ENCODE measurements at places on chromosomes 2 and 18.

- DNase-seq = no peak
Observed at GRCh38 chr2:126877861-126878565, 20.7 kb upstream of the TEX51 start.

DNA sequence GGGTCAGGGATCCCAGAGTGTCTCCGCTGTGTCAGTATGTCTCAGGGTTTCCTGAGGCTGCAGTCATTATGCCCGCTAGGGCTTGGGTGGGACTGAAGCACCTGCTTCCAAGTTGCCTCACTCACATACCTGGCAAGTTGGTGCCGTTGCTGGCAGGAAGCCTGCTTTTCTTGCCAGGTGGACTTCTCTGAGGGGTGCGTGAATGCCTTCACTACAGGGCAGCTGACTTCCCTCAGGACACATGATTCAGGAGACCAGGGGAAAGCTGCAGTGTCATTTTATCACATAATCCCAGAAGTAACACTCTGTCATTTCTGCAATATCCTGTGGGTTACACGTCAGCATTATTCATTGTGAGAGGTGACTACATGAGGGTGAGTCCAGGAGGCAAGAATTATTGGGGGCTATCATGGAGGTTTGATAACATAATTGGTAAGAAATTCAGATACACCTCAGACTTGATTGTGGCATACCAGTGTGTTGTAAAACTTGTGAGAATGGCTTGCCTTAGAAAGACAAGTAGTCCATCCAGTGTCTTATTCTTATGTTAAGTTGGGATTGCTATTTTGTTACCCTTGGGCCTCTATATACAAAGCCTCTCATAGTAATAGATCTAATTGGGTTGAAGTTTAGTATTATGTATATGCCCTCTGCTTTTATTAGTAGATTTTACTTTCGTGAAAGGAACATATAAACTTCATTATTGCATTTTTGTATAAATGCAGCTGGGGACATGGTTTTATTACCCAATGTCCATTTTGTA, 44.1 kb downstream of the NEDD4L start:
- no peak for DNase-seq

- no peak for DNase-seq
Observed at GRCh38 chr2:127715778-127716449, 14.6 kb downstream of the SFT2D3 start.

- DNase-seq = no peak
Observed at GRCh38 chr2:61926531-61927477, 21.3 kb downstream of the COMMD1 start.

- no peak for DNase-seq
Observed at GRCh38 chr2:233823731-233824121, 30.6 kb downstream of the HJURP start.

GRCh38 chr18:25074925-25075324, 277.0 kb downstream of the ZNF521 start:
- no peak for DNase-seq

DNA sequence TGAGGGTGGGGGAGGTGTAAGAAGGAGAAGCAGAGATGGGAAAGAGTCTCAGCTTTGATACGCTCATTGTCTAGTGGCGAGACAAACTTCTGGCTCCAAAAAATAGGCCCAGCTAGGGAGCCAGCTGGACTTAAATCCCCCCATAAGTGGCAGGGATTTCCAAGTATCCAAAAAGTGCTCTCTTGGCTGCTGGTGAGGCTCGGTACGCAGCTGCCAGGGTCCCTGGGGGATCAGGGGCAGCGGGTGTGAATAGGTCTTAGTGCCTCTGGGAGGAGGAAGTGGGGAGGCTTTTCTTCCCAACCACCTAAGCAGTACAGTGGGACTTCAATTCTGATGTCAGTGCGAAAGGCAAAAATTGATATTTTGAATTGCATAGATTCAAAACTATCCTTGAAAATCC, 73.5 kb downstream of the ALK start:
- no peak for DNase-seq

GRCh38 chr18:34525244-34525643, 184.9 kb upstream of the DTNA start:
- no peak for DNase-seq

DNA sequence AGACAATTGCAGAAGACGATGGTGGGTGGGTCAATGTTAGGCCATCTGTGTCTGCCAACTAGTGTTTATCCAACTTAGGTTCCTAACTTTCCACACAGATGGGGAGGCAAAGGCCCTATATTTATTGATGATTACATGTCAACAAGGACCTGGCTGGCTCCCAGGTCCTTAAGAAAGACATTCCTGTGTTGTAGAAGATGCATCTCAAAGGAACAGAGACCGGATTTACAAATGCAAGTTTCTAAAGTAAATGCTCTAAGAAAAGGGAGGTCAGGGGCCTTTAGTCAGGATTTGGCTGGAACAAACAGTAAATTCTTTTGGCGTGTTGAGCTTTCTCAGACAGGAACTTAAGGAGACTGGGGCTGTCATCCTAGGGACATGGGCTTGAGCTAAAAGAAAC, 175.0 kb downstream of the SH3BP4 start:
- DNase-seq = no peak

- peak; percentile 73 for DNase-seq
Observed at GRCh38 chr2:205675861-205676516, 6.3 kb upstream of the NRP2 start.

DNA sequence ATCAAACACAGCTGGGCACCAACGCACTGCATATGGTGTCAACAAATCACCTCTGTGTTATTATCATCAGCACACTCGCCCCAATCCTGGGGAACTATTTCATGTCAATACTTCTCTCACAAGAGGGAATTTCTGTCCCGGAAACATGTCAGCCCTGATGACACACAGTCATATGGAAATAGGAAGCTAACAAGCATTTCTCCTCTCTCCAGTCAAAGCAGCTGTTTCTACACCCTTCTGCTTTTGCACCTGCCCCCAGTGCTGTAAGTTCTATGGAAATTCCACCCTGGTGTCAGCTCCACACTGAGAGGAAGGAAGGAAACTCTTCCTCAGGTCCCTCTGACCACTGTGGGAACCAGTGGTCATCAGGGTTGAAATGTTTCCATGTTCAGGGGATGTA, 447.6 kb upstream of the ID2 start:
- DNase-seq = no peak

- DNase-seq = no peak
Observed at GRCh38 chr18:79511271-79511670, 115.5 kb downstream of the NFATC1 start.

DNA sequence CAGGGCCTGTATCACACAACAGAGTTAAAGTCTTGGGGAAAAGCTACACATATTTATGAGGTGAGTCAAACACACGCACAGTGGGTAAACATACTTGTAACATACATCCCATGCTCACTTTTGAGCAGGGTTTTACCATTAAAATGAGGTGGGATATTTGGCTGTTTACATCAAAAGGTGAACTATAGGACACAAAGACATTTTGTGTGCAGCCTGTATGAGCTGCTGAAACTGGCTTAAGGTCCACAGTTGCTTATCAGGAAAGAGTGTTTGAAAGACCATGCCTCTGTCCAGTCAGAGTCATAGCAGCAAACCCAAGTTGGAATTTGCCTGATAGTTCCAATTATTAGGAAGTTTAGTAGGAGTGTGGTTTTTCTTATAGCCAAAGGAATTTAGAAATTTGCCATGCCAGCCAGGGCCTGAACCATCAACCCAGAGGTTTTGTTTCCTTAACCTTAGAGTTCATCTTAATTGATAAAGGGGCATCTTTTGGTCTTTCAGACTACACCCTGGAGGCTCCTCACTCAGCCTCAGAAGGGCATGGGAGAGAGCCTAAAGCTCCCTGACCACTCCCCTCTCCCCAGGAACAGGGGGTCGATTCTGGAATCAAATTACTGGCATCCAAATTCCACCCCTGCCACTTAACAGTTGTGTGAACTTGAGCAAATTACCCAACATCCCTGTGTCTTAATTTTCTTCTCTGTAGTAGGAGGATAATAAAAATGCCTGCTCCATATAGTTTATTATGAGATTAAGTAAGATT, 29.9 kb upstream of the L3MBTL4 start:
- no peak for DNase-seq

DNA sequence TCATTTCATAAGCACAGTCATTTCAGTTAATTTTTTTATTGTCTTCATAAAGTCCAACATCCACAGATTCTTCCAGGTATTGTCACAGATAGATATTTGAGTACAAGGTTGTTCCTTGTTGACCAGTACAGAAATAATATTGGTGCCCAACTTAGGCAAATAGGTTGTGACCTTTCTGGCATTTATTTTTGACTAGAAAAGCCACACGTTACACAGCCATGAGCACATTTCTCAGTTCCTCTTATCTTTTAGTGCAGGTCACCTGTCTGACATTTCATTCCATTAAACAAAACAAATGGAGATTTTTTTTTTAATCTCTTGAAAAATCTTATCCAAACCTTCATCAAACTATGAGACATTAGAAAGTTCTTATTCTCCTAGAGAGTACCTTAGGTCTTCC, 428.8 kb downstream of the ZNF521 start:
- no peak for DNase-seq

DNA sequence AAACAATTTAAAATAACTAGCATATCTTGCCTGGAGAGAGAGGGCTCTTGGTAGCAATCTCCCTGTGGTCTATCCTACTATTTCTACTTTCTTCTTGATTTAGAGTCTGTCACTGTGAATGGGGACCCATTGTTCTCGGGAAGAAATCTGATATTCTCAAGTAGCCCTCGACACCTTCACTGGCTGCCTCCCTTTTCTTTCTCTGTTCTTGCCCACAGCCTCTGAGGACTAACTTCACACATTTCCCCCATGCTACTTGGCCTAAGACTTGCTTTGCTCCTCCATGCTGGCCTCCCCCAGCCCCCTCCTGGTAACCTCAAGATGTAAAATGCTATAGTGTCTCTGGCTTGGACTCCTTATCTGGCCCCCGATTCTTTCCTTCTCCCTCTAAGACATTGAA, 58.8 kb upstream of the NT5C1B start:
- DNase-seq = no peak

Data from SW 1271 (cell line).